DMS 273 treated with DMSO at 0.1 percent for 48 hours (cell line): ENCODE measurements at places on chromosomes 6 and 20.

GRCh38 chr6:168217216-168217879, 102.2 kb downstream of the DACT2 start:
- DNase-seq, result no peak

DNA sequence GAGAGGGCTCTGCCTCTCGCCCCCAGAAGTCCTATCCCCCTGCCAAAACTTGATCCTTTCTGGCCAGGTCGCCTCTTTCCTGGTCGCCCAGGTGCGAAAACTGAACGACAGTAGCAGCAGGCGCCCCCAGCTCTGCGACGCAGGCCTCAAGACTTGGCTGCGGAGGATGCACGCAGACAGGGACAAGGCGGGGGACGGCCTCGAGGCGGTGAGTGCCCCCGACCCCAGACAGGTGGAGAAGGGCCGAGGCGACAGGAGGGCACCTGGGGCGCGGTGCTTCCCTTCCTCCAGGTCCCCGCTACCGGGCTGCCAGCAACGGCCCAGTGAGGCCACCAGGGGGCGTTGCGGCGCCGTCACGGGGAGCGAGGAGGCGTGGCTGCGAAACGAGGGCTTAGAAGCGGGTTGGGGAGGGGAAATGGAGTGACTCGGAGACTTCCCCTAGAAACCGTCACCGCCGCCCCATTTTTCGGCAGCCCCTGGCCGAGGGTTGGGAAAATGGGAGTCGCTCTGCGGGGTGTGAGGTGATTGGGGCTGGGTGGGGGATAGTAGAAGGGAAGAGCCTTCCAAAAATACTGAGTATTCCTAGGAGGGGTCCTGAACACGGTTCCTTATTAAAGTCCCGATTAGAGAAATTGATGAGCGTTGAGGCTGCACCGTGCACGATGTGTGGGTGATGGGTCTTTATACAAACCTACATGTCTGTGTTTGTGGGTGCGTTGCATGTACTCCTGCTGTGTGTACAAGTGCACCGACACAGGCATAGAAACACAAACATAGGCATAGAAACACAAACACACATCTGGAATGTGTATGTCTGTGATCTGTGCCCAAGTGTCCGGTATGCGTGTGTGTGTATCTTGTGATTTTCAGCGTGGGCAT, 44.6 kb downstream of the ARHGAP40 start:
- DNase-seq, result peak; percentile 22

DNA sequence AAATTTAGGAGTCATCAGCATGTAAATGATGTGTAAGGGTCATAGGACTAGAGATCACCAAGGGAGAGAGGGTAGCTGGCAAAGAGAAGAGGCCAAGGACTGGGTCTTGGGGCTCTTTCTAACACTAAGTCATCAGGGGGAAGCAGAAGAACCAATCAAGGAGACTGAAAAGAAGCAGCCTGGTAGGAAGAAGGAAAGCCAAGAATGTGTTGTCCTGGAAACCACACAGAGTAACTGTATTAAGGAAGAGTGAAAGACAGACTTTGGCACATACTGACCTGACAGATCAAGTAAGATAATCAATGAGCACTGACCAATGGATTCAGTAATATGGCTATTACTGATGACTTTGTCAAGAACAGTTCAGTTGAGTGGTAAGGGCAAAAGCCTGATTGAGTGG, 42.3 kb upstream of the LAMA4 start:
- no peak for DNase-seq

GRCh38 chr20:16270989-16271388, 302.3 kb downstream of the KIF16B start:
- DNase-seq, result no peak

- no peak for DNase-seq
These were observed 56.0 kb upstream of the TMEM181 start for GRCh38 chr6:158503846-158504245.

- no peak for DNase-seq
These were observed 15.4 kb downstream of the SERAC1 start for GRCh38 chr6:158152659-158153058.

DNA sequence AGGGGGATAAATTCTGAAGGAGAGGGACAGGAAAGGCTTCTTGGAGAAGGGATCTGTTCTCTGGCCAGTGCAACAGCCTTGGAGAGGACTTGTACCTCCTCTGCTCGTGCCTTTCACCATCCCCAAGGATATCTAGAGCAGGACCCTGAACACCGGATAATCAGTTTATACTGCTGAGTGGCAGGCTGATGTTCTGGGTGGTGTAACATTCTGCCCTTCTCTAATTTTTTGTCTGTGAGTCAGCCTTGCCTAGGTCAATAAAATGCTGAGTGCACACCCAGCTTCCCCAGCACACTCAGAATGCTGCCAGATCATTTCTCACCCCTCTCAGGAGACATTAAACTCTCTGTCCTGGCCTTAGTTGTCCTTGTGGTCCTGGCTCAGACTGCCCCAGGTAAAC, at the start of gene DEFB115:
Gene DEFB115, plus strand, starts transcription at position 301 of the 400 bp plus-strand sequence. Its CDS starts 0 bp downstream, at position 301.
- DNase-seq, result no peak

GRCh38 chr6:28496099-28496779, 19.4 kb downstream of the GPX6 start:
- DNase-seq, result peak; percentile 9

GRCh38 chr20:63325554-63326313, 32.7 kb downstream of the COL20A1 start:
- DNase-seq, result no peak

DNA sequence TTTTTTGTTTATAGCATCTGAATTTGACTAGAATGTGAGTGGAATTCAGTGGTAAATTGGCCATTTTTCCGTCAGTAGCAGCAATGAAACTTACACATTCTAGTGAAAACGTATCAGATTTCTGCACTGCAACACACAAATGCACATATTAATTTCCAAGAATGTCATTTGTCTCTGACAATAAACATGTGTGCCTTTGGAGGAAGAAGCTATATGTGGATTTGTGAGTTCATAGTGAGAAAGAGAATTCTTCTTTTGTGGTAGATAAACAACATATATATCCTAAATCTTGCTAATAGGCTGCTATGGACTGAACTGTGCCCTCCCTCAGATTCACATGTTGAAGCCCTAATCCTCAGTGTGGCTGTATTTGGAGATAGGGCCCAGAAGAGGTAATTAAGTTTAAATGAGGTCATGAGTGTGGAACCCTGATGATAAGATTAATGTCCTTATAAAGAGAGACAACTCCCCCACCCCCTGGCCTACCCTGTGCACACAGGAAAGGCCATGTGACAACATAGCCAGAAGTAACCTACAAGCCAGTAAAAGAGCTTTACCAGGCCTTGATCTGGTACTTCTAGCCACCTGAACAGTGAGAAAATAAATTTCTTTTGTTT, 200.2 kb upstream of the EYA4 start:
- DNase-seq, result no peak

- DNase-seq, result no peak
These were observed 271.3 kb downstream of the BMP7 start for GRCh38 chr20:56995149-56995548.

- no peak for DNase-seq
These were observed 31.4 kb upstream of the CEP162 start for GRCh38 chr6:84258866-84259265.

GRCh38 chr6:140345935-140346334, 971.5 kb upstream of the CITED2 start:
- DNase-seq, result no peak
